ENCODE measurements at places on chromosomes 5 and 9.

DNA sequence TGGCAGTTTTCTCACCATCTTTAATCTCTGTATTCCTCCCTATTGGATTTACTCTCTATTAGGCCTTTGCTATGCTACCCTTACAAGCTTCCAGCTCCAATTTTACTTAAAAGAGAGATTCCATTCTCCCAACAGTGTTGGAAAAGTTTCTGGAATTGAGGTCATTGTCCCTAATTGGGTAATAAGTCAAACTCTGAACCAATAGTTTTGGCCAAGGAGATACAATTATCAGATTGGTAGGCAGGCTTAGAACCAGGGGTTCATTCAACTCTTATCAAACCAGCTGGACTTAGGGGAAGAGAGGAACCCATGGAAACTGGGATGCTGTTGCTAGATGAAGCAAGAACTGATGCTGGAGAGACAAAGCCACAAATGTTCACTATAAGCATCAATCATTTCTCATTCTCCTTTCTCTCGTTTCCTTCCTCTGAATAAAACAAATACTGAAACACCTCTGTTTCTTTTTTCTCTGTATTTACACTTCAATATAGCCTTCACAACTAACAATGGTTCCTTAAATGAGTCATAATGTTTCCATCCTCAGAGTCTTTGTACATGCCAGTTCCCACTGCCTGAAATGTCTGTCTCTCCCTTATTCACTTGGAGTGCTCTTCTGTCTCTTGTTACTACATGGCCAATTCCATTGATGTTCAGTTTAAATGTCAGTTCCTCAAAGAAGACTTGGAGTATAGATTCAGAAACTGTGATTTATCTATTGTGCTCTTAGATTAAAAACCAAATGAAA lies 587.3 kb downstream of the GABRG2 start:
- no peaks in the 10 kb centered on the region for H3K36me3 ChIP-seq
- DNase-seq, result no peak
- H3K27ac ChIP-seq, result no peak overlapping the region
- H3K4me1 ChIP-seq, result no peaks in the 10 kb centered on the region

DNA sequence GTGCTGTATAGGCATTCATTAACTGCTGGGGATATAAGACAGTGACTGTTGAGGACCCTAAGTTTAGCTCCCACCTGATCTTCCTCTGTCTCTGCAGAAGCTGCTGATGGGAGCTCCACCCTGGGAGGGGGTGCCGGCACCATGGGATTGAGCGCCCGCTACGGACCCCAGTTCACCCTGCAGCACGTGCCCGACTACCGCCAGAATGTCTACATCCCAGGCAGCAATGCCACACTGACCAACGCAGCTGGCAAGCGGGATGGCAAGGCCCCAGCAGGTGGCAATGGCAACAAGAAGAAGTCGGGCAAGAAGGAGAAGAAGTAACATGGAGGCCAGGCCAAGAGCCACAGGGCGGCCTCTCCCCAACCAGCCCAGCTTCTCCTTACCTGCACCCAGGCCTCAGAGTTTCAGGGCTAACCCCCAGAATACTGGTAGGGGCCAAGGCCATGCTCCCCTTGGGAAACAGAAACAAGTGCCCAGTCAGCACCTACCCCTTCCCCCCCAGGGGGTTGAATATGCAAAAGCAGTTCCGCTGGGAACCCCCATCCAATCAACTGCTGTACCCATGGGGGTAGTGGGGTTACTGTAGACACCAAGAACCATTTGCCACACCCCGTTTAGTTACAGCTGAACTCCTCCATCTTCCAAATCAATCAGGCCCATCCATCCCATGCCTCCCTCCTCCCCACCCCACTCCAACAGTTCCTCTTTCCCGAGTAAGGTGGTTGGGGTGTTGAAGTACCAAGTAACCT lies 22.1 kb downstream of the PCDHGC5 start:
- DNase-seq, result no peak
- H3K4me3 ChIP-seq, result no peak overlapping the region
- peaks cover 25% of the 10 kb centered on the region for H3K4me1 ChIP-seq
- H3K27ac ChIP-seq, result peak overlapping the region; percentile 89

DNA sequence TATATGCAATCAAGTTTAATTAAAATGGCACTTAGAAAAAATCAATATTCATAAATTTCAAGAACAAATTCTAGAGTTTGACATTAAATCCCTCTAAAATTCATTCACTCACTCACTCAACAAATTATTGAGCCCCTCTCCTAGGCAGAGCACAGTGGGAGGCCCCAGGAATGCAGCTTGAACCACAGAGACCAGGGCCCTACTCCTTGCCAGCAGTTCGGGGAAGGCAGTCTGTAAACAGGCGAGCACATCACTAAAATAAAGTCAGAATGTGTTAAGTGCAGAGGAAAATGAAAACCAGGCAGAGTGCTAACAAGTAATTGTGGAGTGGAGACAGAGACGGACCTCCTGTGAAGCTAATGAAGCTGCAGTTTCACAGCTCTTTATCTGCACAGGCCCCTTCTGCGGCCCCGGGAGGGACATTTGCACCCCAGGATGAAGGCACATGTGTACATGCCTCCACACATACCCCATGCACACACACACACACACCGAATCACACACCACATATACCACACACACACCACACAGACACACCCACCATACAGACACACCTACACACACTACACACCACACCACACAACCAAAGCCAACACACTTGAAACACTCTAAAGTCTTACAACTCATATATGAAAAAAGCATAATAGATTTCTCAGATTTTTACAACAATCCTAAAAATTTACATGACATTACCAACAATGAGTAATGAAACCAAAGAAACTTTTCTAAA lies 40.5 kb downstream of the BHMT start:
- no peaks in the 10 kb centered on the region for H3K27me3 ChIP-seq
- no peak overlapping the region for H3K4me3 ChIP-seq
- DNase-seq, result no peak
- H3K4me1 ChIP-seq, result no peaks in the 10 kb centered on the region

- no peak for DNase-seq
- no peak overlapping the region for H3K4me3 ChIP-seq
- no peak overlapping the region for H3K27ac ChIP-seq
- peaks cover 100% of the 10 kb centered on the region for H3K27me3 ChIP-seq
- H3K36me3 ChIP-seq, result peaks cover under 1% of the 10 kb centered on the region
Measured at GRCh38 chr5:181059297-181060230, 19.5 kb downstream of the BTNL9 start.

GRCh38 chr9:137016436-137016835 lies 11.6 kb downstream of the ABCA2 start:
- H3K27me3 ChIP-seq, result no peaks in the 10 kb centered on the region
- H3K36me3 ChIP-seq, result peaks cover 4% of the 10 kb centered on the region
- peaks cover 3% of the 10 kb centered on the region for H3K4me1 ChIP-seq

GRCh38 chr9:78212868-78213267 lies 23.0 kb upstream of the CEP78 start:
- DNase-seq, result no peak
- H3K27me3 ChIP-seq, result no peaks in the 10 kb centered on the region
- H3K4me1 ChIP-seq, result peaks cover 30% of the 10 kb centered on the region
- no peak overlapping the region for H3K27ac ChIP-seq
- no peaks in the 10 kb centered on the region for H3K36me3 ChIP-seq
- H3K4me3 ChIP-seq, result peak overlapping the region; percentile 62

DNA sequence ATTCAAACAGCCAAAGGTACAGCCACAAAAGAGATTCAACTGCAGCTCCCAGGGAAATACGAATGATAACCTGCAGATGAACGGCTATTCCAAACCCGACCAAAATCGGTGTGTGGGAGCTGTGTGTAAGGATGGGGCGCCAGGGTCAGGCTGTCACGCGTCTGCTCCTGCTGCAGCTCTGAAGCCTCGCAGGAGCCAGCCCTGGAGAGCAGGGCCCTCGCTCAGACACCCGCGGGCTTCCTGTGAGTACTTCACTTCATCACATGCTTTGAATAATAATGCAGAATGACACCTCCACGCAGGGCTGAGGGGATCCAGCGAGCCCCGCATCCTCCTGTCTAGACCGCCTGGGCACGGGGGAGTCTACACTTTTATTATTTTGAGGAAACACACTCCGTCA lies 307.5 kb upstream of the IRX2 start:
- H3K36me3 ChIP-seq, result peaks cover 2% of the 10 kb centered on the region
- H3K27ac ChIP-seq, result no peak overlapping the region
- no peaks in the 10 kb centered on the region for H3K4me1 ChIP-seq
- no peak for DNase-seq
- no peaks in the 10 kb centered on the region for H3K27me3 ChIP-seq
- H3K4me3 ChIP-seq, result no peak overlapping the region

GRCh38 chr9:18675332-18675731 lies 201.4 kb downstream of the ADAMTSL1 start:
- H3K27ac ChIP-seq, result no peak overlapping the region
- no peak overlapping the region for H3K4me3 ChIP-seq
- H3K4me1 ChIP-seq, result no peaks in the 10 kb centered on the region
- H3K27me3 ChIP-seq, result peaks cover 6% of the 10 kb centered on the region
- DNase-seq, result no peak

GRCh38 chr9:78325846-78326360 lies 29.0 kb downstream of the PSAT1 start:
- H3K4me3 ChIP-seq, result no peak overlapping the region
- H3K27ac ChIP-seq, result no peak overlapping the region
- H3K36me3 ChIP-seq, result no peaks in the 10 kb centered on the region

DNA sequence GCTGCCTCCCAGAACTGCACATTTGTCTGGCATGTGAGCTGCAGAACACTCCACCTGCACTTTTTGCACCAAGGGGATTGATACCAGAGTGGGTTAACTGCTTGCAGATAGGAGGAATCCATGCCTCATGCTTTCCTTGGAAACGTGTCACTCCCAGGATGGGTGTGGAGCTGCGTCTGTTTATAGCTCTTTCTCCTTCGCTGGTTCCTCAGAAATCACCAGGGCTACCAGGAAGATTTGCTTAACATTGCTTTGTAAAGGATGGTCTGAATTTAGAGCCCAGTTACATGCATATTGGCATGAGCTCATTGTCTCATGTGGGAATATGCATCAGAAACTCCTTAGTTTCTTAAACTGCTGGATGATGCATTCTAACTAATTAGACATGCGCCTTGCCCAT lies 234.6 kb downstream of the GADD45G start:
- H3K27me3 ChIP-seq, result peaks cover 59% of the 10 kb centered on the region
- H3K4me1 ChIP-seq, result no peaks in the 10 kb centered on the region
- H3K36me3 ChIP-seq, result peaks cover 7% of the 10 kb centered on the region
- no peak for DNase-seq

DNA sequence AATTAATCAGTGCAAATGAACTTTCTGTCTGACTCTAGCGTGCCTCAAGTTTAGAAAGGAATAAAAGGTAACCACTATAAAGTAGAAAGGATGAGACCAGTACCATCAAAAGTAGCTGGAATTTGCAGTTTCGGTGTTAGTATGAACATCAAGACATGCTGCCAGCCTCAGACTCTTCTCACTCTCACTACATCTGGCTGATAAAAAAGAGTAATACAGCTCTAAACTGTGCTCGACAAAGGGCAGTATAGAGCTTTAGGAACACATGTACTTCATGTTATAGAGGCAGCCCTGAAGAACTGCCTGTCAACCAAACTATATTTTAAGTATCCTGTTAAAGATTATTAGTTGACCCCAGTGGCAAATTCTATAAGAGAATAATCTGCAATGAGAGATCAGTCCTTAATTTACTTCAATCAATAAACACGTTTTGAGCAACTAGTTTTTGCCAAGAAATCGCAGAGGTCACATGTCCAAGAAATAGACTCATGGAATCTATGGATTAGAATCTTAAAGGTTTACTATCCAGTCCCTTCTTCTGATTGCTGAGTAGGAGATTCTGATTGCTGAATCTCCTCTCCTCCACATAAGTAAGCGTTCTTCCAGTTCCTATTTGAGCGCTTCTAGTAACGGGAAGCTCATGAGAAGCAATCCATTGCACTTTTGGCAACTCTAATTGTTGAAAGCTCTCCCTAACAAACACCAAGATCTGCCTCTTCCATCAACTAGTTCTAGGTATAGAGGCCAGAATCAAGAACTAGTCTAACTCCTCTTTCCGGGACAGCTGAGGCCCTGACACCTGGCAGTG lies 941 bp downstream of the XPA start:
- DNase-seq, result no peak
- peak overlapping the region; percentile 87 for H3K4me3 ChIP-seq
- H3K4me1 ChIP-seq, result peaks cover 40% of the 10 kb centered on the region
- H3K36me3 ChIP-seq, result peaks cover 24% of the 10 kb centered on the region
- H3K27ac ChIP-seq, result peak overlapping the region; percentile 95
- peaks cover 15% of the 10 kb centered on the region for H3K27me3 ChIP-seq

DNA sequence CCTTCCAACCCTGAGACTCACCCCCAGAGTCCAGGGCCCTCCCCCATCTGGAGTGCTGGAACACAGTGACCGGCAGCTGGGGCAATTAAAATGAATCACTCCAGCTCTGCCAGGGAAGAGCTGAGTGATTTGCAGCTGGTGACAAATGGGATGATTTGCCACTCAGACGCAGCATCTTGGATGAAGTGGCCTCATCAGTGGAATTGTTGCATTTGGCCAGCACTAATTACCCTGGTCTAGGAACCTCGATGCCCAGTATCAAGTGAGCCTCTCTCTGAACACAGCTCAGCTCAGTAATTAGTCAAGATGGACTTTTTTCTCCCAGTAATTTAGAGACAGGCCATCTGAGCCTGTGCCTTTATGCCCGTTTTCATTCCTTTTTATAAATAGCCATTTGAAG lies 259.5 kb downstream of the GRIA1 start:
- H3K4me3 ChIP-seq, result no peak overlapping the region
- peaks cover 14% of the 10 kb centered on the region for H3K27me3 ChIP-seq
- no peaks in the 10 kb centered on the region for H3K4me1 ChIP-seq
- no peaks in the 10 kb centered on the region for H3K36me3 ChIP-seq

DNA sequence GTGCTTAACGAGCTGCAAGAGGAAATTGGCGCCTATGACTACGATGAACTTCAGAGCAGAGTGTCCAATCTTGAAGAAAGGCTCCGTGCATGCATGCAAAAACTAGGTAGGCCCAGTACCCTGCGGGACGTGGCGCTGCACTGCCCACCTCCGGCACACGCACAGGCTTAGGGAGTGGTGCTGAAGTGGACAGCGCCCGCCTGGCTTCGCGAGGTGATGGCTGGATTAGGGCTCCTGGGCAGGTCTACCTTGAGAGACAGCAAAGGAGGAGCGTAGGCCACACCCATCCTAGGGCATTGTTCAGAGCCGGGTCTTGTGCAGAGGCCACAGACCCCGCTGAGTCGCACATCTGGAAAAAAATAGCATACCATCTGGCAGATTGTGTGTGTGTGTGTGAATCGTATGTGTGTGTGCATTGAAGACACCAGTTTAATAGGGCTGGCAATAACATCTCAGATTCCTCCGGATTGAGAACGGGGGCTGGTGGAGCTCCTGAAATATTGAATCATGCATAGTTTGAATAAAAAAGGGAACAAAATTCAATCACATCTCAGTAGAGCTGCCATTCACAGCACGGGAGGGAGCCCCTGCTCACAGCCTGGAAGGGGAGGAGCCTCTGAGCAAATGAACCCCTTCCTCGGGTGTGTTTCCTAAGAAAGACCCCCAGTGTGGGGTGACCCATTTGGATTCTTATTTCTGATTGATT lies 11.1 kb downstream of the OLFM1 start:
- peaks cover 3% of the 10 kb centered on the region for H3K36me3 ChIP-seq
- H3K4me3 ChIP-seq, result no peak overlapping the region
- H3K27ac ChIP-seq, result no peak overlapping the region

GRCh38 chr5:22911019-22911418 lies 57.9 kb upstream of the CDH12 start:
- no peak for DNase-seq
- H3K36me3 ChIP-seq, result no peaks in the 10 kb centered on the region
